ENCODE measurements at places on chromosomes 1 and 21.

GRCh38 chr1:213286235-213286634 is 235.2 kb downstream of the RPS6KC1 start:
- DNase-seq = no peak

DNA sequence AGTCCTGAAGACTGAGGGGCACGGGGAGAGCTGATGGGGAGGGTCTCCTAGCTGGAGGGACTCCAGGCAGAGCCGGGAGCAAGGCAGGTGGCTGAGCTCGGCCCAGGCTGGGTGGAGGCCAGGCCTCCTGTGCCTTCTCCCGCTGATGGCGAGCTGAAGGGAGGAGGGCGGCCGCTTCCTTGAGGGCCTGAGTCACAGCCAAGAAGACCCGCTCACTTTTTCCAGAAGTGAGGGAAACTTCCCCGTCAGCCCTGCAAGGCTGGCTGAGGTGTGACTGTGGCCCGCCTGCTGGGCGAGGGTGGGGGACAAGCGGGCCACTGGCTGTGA is 1.7 kb upstream of the VWA1 start:
- DNase-seq = peak; percentile 19

- DNase-seq = no peak
Observed at GRCh38 chr1:31798086-31798432, 17.8 kb downstream of the SPOCD1 start.

DNA sequence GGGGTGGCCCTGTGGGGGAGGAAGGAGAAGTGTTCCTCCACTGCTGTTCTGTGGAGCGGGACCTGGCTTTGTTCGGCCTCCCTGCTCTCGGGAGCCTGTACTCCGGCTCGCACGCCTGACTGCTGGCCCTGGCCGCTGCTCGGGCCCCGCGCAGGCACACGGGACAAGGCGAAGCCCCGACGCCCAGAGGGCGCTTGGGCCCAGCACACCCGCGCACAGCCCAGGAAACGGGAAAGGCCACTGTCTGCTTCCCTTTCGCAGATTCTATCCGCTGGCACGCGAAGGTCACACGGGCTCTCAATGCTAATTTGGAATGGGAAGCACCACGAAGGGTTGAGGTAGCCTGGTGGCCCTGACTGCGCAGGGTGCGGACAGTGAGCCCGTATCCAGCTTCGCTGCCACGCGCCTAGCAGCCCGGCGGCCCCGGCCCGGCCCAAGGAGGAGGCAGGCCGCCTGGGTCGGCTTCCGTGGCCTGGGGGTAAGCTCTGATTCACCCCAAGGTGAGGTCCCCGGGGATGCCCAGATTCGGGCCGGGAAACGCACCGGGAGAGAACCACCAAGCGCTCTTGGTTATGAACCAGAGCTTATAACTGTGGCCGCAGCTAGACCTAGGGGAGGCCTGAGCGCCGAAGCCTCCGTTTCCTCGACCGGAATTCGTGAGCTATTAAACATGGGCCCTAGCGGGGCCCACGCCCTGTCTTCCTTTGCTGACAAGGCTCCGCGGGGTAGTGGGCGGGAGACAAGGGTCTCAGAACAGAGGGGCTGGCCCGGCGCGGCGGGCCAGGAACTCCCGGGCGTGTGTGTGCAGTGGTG is 19.7 kb upstream of the TBX15 start:
- DNase-seq = no peak

- no peak for DNase-seq
Observed at GRCh38 chr1:234601301-234602017, 8.5 kb downstream of the IRF2BP2 start.

DNA sequence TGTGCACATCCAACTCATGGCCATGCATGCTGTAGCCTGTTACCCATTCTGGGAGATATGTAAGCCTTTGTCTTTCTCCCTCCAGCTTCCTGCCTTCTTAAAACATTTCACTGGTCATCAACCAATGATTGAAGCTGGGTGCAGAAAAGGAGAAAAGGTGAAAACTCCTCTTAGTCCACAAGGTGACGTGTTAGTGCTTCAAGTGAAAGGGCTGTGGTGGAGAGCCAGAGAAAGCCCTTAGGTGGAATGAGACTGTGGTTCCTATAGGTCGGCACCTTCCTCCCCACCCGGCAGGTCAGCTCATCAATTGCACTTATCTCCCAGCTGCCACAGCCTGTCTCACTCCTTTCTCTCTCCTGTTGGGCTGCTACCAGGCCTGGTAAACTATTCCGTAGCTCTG is 30.4 kb downstream of the ERG start:
- no peak for DNase-seq

DNA sequence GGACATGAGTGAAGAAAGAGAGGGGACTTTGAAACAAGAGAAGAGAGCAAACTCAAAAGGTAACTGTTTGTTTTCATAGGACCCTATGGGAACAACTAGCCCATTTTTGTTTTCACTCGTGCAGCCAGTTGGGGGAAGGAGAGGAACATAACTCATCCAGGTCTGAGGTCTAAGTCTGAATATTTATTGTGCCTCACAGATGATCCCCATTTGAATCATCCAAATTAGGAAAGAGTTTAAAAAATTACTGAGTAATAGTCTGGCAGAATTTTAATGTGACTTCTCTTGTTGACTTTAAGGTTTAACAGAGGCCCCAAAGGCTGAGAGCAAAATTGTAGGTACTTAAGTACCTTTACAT is 10.4 kb upstream of the TSPAN2 start:
- DNase-seq = peak; percentile 42

DNA sequence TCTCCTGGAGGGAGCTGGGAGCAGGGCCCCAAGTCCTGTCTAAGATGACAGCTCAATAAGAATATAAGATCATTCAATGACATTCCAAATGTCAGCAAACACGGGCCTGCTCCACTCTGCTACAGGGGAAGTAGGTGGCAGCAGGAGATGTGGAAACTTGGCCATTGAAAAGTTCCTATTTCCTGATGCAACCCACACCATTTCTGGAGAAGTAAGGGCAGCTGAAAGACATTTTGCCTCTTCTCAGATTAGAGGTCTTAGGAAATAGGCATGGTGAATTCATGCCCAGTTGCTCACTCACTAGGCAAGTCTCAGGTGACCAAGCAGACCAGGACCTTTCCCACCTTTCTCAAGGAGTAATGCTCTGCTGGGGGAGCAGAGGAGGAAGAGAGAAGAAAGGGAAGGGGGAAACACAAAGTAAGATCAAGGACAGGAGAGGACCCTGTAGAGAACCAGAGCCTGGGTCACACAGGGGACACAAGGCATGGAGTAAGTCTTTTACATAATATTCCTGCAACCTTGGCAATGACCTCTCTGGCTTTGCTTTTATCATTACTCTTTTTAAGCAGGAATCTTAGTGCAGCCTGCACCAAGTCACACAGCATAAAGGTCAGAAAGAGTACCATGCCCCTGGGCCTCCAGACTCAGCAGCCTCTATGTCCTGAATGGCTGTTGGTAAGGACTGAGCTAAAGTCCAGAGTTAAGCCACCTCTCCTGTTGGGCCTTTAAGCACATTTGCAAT is 68.9 kb downstream of the DMAP1 start:
- DNase-seq = no peak

DNA sequence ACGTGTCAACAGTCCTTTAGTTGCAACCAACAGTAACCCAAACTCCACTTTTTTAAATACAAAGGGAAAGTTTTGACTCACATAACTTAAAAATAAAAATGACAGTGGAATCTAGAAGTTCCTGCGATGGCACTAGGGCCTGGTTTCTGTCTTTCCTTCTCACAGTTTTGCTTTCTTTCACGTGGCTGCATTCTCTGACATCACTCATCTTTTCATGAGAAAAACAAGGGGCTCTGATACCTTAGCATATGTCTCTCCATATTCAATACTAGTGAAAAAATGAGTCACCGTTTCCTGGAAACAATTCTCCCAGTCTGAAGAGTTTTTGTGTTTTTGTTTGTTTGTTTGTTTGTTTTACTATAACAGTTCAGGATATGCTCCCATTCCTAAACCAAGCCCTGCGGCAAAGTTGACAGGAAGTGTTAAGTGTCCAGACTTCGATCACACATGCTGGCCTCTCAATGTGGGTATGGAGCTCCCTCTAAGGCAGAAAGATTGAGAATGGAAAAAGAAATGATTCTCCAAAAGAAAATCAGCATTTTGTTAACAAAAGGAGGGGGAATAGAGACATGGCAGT is 483.3 kb downstream of the TTLL7 start:
- DNase-seq = peak; percentile 9

DNA sequence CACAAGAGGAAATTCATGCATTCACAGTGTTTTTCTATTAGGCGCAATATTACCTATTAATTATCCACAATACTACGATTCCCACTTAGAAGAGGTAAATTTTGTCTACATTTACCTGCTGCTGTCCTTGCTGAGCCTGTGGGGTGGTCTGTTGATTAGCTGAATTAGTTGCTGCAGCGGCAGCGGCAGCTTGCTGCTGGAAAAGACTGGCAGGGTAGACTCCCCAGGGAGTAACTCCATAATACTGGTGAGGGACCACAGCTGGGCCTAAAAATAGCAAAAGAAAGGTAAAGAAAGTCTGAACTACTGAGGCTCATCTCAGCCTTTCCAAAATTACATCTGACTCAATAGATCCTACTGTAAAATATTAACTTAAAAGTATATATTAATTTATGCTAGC is 66.0 kb upstream of the SDC3 start:
- DNase-seq = no peak

GRCh38 chr1:230091473-230092231 is 24.6 kb downstream of the GALNT2 start:
- DNase-seq = peak; percentile 21

- peak; percentile 52 for DNase-seq
Observed at GRCh38 chr1:211698161-211699026, 23.0 kb upstream of the NEK2 start.

DNA sequence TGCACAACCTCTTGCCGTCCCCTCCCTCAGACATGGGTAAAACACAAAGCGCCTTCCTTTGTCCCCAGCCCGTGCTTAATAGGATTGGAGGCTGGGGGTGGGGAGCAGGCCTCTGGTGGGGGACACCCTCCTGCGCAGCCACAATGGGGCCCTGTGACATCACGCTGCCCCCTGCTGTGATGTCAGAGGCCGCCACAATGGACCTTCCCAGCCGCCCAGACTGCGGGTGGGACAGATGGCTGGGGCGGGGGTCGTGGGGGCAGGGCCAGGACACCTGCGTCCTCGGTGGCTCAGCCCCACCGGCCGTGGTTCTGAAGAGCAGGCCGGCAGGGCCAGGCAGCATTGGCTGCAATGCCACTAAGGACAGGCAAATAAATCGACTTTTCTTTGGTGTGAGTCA is 39.9 kb downstream of the EPHA2 start:
- no peak for DNase-seq

DNA sequence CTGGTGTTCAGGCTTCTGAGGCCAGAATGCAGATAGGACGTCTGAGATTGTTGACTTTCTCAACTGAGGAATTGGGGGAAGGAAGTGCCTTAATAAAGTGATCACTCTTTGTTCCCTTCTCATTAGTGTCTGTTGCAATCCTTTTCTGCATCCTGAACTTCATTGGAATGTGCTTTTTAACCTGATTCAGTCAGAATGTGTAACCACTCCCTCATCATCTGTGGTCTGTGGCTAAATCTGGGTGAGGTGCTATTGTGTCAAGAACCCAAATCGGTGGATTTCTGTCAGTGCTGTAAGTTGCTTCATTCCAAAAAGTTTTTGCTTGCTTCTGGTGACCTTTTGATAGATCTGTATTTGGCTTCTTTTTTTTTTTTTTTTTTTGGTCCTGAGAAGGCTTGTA is 38.2 kb downstream of the ARID1A start:
- DNase-seq = peak; percentile 74

DNA sequence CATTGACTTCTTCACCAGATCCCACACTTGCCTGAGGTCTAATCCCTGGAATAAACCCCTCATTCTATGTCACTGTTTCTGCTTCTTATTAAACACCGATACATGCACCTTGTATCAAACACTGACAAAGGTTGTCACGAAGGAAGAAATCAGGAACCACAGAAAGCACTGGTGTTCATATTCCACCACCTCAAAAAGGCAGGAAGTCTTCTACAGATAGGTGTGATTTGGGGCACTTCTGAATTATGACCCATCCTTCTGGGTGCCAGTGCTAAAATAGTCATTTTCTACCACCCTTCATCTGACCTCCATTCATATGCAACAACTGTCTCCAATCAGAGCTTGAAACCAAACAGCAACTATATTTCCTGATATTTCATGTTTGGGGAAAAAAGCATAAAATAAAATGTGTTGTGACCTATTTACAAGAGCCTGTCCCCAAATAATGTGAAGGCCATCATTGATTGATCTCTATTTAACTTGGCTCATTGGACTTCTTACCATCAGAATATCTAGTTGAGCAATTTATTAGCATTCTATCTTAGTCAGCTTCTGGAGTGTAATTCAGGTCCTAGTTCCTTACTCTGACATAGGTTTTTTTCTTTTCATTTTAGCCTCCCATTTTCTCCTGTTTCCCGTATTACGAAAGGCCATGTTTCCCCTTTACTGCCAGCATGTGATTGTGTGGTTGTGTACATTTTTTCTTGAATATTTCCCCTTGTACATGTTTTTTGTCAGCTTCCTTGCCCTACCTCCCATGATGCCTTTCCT is 43.1 kb downstream of the DUSP10 start:
- DNase-seq = no peak

- peak; percentile 44 for DNase-seq
Observed at GRCh38 chr1:62912028-62912638, 128.2 kb downstream of the ATG4C start.

GRCh38 chr1:202704601-202705000 is 5.7 kb downstream of the SYT2 start:
- no peak for DNase-seq

GRCh38 chr1:33599516-33600115 is 127.2 kb downstream of the ZSCAN20 start:
- DNase-seq = no peak

DNA sequence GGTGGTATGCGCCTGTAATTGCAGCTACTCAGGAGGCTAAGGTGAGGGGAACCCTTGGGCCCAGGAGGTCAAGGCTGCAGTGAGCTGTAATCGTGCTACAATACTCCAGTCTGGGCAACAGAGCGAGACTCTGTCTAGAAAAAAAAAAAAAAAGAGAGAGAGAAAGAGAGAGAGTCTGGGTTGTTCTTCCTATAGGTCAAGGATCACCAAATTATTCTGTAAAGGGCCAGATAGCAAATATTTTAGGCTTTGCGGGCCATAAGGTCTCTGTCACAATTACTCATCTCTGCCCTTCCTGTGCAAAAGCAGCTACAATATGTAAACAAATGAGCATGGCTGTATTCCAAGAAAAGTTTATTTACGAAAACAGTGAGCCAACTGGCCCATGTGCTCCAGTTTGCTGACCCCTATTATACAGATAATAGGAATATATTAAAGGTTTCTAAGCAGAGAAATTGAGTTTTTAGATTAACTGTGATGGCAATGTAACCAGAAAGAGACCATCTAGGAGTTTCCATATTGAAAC is 2.1 kb downstream of the SASS6 start:
- no peak for DNase-seq

DNA sequence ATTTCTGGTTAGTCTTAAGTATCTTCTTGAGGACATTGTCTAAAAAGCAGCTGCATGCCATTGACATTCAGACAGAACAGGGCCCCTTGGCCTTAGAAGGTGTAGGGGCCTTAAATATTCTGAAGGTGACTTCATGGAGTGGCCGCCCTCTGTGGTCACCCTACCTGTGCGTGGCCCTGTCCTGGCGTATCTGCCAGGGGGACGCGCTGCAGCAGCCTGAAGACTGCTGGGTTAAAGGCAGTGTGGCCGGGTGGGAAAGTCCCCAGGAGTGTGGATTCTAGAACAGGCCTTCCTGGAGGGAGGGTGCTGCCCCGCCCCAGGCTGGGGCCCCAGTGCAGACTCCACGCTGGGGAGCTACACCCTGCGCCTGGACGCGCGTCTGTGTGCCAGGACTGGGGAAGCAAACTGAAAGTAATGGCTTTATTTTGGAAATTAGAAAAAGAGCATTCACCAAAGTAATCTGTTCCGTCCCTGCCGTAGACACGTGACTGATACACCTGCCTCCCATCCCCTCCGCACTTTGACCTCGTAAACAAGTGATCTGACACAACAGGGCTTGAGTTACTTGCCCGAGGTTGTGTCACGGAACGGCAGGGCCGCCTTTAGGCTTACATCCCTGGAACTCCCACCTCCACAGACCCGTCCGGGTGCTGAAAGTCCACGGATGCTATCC is 1.8 kb downstream of the AGPAT3 start:
- DNase-seq = no peak

Data from AG08395 (cell line).